M059J (cell line): ENCODE measurements at places on chromosomes 6 and 20. TPM values are rescaled to one million over a fixed set of nuclear protein-coding genes. Genes with fewer than 3 reads are reported as not detected.

GRCh38 chr6:136037876-136038460, 186.5 kb downstream of the PDE7B start:
- no peak for DNase-seq

- no peak for DNase-seq
These were observed 61.1 kb upstream of the ZFP64 start for GRCh38 chr20:52252664-52253063.

DNA sequence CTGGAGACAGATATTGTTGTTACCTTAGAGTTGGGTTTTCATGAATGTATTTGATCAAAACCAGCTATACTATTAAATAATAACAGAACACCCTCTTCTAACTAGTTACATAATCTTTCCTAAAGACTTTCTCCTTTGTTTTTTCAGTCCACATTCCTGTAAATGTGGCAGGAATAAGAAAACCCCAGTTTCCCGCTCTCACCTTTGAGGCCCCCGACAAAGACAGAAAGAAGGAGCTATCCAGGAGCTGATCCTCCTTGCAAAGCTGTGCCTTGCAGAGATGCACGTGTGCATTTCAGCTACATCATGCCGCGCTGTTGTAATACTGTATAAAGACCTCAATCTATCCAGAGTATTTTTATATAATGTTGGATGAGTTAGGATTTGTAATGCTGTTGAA, 102.7 kb downstream of the SLC22A3 start:
- no peak for DNase-seq

DNA sequence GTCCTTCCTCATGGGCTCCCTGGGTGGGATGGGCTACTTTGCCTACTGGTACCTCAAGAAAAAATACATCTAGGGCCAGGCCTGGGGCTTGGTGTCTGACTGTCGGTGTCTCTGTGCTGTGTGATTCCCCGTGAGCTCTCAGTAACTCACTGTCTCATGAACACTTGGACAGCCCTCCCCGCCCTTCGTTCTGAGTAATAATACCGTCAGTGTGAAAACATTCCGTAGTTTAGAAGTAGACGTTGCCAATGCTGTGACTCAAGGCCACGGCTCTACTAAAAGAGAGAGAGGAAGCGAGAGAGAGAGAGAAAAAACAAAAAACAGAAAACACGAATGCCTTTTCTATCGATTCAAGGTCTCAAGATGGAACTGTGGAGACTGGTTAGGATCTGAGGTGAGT, 31.8 kb downstream of the FITM2 start:
- peak; percentile 93 for DNase-seq

DNA sequence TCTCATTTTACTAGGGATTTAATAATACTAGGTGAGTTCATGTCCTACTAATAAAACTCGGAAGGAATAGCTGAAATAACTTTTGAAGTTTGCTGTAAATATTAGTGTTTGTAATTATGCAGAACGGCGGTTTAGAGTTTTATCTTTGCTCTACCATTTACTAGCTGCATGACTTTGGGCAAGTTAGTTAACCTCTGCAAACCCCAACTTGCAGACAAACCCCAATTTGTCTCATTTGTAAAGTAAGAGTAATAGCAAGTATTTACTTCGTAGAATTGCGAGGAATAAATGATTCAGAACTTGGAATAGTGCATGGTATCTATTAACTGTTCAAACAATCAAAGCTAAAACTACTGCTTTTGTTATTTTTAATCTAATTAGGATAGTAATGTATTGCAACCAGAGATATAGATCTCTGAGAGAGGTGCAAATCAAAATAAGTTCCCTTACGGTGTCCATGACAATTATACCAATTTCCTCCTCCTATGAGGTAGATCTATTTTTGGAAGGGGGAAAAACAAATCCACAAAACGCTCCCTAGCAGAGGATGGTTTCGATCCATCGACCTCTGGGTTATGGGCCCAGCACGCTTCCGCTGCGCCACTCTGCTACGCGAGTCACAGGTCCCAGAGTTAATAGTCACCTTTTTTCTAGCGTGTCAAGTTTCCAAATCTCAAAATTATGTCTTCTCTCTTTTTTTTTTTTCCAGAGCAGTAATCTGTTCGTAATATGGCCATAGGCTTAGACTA, 35.1 kb upstream of the BTN3A2 start:
- peak; percentile 78 for DNase-seq

DNA sequence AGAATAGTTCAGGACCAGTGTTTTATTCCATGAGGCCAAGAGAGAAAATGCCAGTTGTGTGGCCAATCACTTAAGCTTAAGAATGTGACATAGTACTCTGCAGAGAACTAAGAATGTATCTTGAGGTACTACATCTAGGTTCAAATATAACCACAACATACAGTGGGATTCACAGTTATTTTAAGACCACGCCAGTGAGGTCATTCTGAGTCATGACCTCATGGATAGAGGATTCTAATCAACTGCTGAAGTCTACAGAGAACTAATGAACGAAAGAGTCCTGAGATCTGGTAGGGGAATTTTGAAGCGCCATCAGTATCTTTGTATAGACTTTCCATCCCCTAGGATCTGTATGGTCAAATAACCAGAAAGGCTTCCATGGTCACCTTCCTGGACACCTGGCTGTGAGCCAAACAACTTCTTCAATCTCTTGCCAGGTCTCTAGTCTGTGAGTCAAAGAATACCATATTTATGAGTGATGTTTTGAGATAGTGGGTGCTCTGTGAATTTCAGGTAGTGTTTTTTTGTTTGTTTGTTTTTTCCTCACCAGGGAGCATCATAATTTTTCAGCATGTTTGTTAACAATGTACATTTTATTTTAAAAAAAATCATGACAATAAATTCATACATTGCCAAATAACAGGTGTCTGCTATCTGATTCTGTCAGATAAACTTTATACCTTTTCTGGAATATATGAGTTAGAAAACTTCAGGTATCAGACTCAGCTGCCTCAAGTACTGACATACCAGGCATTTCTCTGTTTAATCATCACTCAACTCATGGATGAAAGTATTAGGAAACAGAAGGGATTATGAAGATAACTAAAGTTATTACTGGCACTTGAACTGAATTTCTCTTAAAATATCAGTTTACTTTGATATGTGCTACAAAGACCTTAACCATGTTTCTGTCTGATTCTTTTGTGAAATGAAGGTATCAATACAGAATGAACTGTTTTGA, 217.9 kb downstream of the PLCB4 start:
- peak; percentile 72 for DNase-seq

DNA sequence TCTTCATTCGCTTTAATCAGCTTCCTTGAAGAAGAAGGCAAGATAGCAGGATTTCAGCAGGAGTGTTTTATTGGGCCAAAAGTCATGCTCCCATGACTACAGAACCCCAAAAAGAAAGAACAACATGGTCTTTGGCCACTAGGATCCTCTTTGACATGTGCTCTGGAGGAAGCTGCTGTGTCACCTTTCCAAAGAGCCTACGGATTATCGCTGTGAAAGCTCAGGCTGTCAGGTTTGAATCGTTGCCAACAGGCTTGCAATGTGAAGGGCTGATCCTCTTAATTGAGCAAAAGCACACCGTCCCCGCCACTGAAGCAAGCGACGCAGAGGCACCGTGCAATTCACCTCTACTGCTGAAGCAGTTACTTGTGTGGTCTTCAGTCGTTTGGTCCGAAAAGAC, 29.0 kb downstream of the MYLIP start:
- no peak for DNase-seq

DNA sequence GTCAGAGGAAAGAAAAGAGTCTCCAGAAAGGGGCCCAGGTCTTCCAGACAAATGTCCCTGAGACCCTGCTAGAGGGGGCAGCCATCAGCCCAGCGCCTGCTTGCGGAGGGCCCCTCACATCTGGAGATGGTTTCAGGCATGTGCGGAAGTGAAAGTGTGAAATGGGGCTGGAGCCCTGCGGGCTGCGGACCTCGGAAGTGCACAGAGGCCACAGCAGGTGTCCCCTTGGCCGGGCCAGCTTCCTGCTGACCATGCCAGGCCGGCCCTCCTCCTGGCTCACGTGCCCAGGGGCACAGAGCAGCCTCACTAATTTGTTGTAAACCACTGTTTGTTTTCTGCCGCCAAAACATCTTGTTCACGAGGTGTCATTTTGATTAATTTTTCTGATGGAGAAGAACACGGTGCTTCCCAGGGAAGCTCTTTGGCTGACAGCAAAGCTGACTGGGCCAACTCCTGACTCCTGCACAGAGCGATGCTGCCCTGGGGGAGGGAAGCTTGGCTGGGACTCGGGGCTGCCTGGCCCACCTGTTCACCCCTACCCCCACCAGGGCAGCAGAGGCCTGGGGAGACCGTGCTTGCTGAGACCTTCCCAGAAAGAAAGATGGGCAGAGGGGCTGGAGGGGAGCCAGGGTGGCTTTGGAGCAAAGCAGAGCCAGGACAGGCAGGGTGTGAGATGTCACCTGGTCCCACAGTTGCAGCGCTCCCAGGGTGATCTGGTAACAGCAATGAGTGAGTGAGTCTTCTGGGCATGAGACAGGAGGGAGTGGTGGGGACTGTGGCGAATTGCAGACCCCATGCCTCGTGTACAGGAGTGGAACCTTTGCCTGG, 54.2 kb downstream of the BCAS4 start:
- DNase-seq = peak; percentile 22

DNA sequence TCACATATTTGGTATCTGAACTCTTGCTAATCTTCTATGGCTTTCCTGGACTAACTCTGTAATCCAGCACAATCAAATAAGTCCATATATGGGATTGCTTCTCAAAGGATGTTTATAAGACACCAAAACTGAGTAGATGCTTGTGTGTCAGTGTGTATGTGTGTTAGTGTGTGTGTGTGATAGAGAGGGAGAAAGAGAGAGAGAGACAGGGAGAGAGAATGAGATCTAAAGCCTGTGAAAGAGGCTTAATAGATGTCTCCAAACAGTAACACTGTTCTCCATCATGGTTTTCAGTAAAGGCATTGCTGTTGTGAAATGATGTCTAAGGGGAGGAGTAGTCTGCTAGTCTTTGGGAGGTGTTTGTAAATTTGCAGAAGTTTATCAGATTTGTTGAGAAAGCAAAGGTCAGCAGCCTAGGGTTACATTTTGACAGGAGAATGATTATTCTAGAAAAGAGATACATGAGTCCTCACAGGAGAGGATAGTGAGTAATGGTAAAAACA, 73.9 kb upstream of the MLIP start:
- no peak for DNase-seq

DNA sequence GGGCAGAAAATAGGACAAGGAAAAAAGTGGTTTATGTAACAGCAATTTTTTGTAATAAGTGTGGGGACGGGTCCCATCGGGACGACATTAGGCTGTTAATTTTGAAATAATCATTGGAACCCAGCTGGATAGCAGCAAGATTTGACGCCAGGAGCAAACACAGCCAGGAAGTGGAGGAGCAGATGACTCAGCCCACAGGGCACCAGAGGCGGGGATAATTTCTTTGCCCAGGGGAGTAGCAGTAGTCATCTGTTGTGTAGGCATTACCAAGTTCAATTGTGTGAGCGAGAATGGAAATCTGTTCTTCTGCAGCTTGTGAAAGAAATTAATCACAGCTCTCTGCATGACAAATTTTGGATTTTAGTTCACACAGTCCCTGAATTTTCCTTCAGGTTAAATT, 22.6 kb upstream of the RIN2 start:
- peak; percentile 94 for DNase-seq

DNA sequence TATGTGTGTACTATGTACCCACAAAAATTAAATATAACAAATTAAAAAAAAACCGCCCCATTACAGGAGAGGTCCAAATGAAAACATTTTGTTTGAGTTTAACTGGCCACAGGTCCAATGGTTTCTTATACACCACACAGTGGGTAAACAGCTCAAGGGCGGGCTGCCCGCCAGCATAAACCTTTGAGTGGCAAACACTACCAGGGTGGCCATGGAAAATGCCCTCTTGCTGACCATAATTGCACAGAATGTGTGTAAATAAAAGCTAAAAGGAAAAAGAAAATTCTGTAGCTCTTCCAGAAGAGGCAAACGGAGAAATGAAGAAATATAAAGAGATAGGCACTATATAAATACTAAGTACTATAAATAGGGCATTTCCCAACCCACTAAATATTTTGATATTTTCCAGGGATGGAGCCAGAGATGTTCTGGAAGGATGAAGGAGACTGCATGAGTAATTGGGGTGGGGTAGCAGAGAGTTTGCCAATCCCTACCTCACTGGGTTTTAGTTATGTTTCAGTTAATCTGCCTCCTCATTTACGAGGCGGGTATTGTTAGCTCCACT, 1.1 kb upstream of the CDC5L start:
- DNase-seq = no peak

- DNase-seq = no peak
These were observed 96.9 kb downstream of the SCML4 start for GRCh38 chr6:107727096-107727757.

- peak; percentile 82 for DNase-seq
These were observed 1.4 kb downstream of the TFEB start for GRCh38 chr6:41733707-41734665.

DNA sequence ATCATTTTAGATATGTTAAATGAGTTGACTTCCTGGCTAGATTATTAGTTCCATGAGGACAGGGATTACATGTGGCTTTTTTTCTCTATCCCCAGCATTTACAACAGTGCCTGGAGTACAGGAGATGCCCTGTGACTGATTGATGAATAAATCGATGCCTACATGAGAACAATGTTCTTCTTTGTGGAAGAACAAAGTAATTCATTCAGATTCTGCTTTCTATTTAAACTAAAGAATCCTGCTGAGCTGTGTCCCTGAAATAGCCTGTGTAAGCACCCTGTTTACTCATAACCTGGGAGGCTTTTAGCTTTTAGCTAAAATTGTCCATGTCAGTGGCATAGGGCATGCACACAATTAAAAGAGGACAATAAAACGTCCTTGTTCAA, 125.1 kb upstream of the BTBD3 start:
- DNase-seq = peak; percentile 56

GRCh38 chr20:50073500-50073899, 39.5 kb downstream of the UBE2V1 start:
- DNase-seq = no peak

DNA sequence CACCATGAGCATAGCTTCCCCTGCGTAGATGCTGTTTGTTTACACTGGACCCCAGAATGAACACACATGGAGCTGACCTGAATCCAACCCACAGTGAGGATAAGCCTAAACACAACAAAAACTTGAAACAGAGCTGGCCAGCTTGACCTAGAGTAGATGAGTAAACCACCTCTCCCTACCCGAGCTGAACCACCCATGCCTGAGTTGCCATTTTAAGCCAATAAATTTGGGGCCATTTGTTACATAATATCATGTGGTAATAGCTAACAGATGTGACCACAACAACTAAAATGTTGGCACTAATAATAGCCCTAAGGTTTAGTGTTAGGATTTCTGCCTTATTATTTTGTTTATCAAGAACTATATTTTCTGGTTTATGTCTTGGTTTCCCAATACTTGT, 103.2 kb upstream of the GRIK2 start:
- no peak for DNase-seq

The ZBTB46 gene
- total RNA-seq = 2.5 and 3.1 TPM in 2 replicates

The NOX3 gene
- not detected in 2 replicates for total RNA-seq

The FRK gene
- 1.3 and 2.2 TPM in 2 replicates for total RNA-seq

The MCCD1 gene
- not detected in 2 replicates for total RNA-seq

The PAK5 gene
- 0.05 and 0.10 TPM in 2 replicates for total RNA-seq

The SGK2 gene
- total RNA-seq = not detected in 2 replicates
